ENCODE measurements at places on chromosomes 4 and X.

DNA sequence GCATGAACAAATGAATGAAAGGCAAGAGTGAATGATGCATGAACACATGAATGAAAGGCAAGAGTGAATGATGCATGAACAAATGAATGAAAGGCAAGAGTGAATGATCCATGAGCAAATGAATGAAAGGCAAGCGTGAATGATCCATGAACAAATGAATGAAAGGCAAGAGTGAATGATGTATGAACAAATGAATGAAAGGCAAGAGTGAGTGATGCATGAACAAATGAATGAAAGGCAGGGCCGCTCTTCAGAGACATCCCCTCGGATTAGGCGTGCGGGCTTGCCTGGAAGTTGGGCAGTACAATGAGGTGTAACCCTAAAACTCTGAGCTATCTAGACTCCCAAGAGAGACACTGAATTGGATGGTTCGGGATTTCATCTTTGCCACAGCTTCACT, 3.7 kb downstream of the PCGF3 start:
- DNase-seq: no peak

DNA sequence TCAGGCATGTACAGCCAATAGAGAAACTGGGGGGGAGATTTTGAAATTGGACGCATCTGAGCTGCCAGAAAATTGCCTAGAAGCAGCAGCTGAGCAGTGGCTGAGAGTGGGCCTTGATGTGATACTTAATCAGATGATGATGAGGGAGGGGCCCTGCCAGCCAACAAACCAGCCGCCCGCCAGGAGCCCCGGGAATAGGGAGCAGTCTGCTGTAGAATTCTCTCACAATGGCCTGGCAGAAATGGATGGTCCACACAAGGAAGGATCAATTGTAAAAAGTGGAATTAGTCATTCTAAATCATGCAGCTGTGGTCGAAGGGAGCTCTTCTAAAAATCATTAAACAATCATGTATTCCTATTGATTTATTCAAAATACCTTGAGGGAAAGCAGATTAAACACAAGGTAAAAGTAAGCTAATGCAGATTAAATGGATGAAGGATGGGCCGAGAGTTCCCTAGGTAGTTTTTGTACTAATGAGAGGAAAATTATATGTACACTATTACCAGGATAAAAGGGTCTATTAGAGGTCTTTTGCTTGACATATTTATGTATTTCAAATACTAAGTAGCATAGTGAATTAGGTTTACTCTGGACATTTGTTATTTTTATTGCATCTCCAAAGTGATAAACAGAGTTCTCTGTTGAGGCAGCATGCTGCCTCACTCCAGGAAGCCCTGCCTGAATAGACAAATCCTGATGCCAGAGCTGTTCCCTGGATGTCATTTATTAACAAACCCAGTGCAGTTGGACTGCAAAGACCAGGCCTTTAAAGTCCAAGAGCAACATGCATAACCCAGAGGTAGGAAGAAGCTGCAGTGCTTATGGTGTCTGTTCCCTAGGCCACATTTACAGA, 91.3 kb downstream of the NKX6-1 start:
- no peak for DNase-seq

DNA sequence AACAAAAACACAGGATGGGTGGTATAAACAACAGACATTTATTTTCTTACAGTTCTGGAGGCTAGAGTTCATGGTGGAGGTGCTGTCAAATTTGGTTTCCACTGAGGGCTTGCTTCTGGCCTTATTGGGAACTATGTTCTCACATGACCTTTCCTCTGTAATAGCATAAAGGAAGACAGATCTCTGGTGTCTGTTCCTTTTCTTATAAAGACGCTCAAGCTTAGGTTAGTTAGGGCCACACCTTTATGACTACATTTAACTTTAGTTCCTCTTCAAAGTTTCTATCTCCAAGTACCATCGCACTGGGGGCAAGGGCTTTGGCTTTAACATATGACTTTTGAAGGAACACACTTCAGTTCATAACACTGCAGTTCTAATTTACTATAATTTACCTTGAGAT, 543.8 kb upstream of the CPEB2 start:
- no peak for DNase-seq

GRCh38 chrX:124902953-124903352, 416.7 kb upstream of the TEX13C start:
- DNase-seq: no peak

DNA sequence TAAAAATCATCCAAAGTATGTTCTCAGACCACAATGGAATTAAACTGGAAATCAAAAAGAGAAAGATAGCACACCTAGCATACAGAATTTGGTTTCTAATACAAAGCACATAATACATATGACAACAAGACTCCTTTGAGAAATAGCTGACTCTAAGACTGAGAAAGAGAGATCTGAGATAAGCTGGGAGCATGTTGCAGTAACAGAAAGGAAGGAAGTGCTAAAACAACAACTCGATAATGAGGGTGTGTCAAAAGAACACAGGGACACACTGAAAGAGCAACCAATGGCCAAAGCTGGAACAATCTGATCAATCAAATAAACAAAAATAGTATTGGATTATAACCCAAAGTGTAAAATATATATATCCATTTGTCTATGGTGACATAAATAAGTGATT, 586.6 kb downstream of the C4orf33 start:
- no peak for DNase-seq

DNA sequence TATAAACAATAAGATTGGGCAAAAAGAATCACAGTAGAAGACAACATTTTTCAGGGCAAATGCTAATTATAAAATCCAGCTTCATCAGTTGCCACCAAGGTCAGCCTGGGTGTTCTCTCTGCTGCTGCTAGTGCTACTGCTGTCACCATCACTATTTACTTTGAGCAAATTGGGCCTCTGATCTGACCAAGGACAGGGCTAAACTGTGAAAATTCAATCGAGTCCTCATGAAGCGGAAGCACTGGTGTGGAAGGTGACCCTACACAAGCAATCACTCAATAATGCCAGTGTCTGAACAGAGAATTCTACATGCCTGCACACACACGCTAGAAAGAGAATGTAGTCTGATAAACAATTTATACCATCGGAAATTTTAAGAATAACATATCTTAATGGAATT, 122.9 kb upstream of the TTC29 start:
- DNase-seq: no peak

DNA sequence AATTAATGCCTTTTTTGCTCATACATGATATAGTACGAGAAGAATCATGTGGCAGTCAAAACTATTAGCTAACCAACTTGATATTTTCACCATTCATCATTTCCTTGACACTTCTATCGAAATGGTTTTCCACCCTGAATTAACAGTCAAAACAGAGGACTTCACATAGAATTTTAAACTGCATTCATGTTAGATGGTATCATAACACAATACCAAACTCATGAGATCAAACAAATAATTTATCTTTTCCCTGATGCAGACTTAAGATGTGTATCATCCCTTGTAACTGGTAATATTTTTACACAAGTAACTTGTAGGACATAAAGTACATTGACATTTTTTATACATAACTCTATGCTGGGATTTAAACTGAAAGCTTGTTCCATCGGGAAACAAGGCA, 18.2 kb upstream of the ANTXR2 start:
- DNase-seq: no peak

DNA sequence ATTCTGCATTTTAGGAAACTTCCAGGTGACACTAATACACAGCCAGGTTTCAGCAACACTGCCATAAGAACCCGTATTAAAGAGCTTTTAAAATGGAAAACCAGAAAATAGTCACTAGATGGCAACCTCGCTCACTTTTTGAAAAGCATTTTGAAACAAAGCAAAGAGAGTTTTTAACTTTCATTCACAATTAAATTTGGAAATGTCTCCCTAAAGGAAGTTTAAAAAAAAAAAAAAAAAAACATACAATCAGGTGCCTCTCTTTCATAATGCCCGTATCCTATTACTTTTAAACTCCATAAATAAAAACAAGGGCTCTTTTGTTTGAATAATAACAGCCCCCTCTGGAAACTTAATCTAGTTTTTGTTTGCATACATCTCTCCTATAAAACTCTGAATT, 20.3 kb downstream of the MEPE start:
- no peak for DNase-seq

GRCh38 chrX:74421740-74422352, 553 bp downstream of the SLC16A2 start:
- DNase-seq: no peak

- no peak for DNase-seq
These were observed 22.8 kb downstream of the GABRB1 start for GRCh38 chr4:47054130-47054529.

DNA sequence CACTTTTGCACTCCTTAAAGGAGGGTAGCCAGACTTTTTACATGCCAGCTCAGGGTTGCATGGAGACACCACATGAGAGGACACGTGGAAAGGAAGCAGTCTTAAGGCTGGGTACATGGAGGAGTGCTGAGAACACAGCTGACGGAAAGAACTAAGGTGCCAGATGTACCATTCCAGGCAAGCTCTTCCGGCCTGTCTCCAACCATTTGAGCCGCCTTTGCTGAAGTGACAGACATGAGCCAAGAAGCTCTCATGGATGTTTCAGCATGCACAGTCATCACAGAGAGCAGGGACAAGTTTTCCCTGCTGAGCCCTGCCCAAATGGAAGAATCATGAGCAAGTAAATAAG, 83.4 kb upstream of the BMP2K start:
- no peak for DNase-seq

DNA sequence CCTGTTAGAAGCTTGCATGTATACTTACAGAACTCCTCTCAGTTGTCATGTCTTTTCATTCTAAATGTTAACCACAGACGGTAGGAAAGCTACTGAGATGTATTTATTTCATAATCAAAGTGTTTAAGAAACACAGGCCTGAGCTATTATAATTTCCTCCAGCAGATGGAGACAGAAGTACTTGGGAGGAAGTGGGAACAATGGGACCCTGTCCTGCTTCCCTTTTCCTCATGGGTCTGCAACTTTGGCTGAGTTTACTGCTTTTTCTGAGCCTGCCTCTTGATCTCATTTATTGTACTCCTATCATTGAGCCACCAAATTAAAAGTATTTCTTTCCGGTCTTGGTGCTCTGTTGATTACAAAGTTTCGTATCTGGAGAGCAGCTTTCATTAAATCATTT, 67.7 kb upstream of the SPANXN2 start:
- DNase-seq: no peak

DNA sequence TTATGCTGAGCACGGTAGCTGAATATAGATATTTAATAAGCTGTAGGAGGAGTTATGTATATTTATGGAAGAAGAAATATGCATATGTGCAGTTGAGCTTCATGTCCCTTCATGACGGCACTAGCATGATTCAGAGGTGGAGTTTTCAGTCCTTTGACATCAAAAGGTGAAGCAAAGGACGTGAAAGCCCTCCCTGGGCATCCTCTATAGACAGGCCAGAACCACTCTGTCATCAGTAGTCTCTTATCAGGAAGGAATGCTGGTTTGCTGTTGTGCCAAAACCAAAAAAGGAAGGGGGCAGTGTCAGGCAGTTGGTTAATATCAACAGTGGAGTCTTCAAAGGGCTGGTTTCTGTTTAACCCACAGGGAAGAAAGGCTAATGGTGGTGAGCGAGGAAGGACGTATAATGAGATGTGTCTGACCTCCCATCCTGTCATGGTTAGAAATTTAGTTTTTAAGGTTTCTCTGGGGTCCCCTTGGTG, 23.5 kb upstream of the IL2 start:
- DNase-seq: no peak

GRCh38 chrX:23578079-23578478, 89.2 kb upstream of the PRDX4 start:
- DNase-seq: no peak

DNA sequence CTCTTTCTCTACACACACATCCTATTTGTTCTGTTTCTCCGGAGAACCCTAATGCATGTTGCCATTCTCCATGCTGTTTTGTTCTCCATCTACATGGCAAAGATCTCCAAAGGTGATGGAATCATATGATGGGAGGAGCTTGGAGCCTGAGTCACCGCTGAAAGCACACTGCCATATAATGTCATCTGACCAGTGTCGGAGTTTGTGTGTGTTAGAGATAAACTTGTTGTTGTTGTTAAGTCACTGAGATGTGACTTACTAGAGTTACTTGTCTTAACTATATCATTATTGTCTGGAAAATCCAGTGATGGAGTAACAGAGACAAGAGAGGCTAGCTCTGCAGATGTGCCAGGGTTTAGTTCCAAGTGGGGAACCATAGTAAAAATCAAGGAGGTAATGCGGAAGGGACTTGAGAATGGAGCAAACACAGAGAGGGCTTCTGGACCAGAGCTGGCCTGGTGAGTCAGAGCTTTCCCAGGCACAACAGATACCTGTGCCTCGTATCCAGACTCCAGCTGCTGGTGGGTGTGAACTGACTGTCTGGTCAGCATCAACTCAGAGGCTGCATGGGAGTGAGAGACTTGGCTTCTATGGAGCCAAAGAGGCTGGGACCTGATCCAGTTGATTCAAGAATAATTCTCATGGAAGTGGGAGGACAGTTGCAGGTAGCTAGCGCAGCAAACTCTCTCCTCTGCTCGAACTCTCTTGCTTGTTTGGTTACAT, 30.6 kb upstream of the CCKAR start:
- DNase-seq: no peak

- DNase-seq: no peak
These were observed 103.6 kb downstream of the GNL3L start for GRCh38 chrX:54633641-54634040.

- no peak for DNase-seq
These were observed 46.7 kb downstream of the TMEM154 start for GRCh38 chr4:152633118-152633517.

GRCh38 chr4:100804576-100805360, 286.9 kb upstream of the EMCN start:
- DNase-seq: no peak

GRCh38 chr4:52915730-52916300, 53.7 kb downstream of the RASL11B start:
- no peak for DNase-seq

GRCh38 chr4:66688674-66689073, 856.6 kb downstream of the CENPC start:
- no peak for DNase-seq

DNA sequence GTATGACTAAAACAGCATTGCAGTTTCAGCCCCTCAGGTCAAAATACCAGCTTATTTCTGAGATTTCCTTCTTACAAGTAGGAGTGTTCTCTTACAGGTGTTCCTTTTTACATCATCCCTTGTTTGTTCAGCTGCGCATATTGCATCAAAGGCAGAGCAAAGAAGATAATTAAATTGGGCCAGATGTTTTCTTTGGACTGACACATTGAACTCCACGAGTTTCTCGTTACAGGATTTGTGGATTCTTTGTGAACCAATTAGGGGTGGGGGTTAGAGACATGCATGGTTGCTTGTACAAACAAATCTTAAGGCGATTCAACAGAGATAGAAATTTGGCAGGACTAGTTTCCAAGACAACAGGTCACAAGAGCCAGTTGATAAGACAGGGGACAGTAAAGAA, 95.7 kb downstream of the SPANXN4 start:
- DNase-seq: no peak

- DNase-seq: no peak
These were observed 177.6 kb downstream of the NWD2 start for GRCh38 chr4:37422102-37422501.

DNA sequence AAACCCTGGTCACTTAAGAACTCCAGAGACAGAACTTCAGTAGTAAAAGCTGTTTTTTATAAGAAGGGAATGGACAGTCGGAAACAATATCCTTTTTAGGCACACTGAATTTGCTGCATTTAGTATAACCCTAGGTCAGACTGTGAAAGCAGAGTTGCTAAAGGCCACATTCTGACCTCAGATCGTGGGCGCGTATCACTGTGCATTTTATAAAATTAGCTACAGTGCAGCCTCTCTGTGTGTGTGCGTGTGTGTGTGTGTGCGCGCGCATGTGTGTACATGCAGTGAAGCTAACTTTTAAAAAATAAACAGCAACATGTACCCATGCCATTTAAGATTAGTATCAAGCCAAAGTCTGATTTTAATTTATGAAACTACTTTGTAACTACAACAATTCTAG, 8.0 kb downstream of the ZNF827 start:
- DNase-seq: no peak

GRCh38 chrX:14032406-14032805, 2.7 kb upstream of the GEMIN8 start:
- peak; percentile 16 for DNase-seq
